ENCODE measurements at places on chromosomes 1 and 21.

DNA sequence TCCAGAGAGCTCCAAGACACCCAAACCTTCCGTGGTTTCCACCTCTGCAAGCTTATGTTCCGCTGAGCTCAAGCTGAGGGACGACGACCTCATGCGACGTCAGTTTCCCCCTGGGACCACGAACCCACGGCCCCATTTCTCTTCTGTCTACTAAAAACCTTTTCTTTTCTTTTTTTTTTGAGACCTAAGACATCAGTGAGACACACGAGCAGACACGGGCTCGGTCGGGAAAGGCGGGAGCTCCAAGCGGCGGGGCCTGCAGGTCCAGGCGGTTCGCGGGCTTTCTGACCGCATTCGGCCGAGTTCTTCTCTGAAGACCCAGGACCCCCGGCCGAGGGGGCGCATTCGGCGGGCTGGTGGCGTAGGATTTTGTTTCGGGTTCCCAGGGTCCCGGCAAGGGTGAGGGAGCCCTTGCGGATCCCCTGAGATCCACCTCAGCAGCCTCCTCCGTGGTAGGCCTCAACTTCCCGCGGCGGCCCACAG is 402 bp downstream of the C21orf58 start:
- DNase-seq, result no peak

- DNase-seq, result no peak
Measured at GRCh38 chr1:155840386-155840785, 16.6 kb downstream of the GON4L start.

DNA sequence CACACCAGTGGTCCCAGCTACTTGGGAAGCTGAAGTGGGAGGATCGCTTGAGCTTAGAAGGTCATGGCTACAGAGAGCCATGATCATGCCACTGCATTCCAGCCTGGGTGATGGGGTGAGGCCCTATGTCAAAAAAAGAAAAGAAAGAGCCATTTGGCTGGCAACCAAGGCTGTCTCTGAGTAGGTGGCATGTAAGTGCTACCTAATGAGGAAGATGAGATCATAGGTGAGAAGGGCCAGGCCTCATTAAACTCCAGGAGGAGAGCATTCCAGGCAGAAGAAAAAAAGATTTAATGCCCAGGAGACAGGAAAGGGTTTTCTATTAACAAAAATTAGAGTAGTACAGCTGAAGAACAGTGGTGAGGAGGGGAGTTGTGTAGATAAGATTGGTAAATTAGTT is 103.4 kb upstream of the ZNF678 start:
- DNase-seq, result no peak

- DNase-seq, result no peak
Measured at GRCh38 chr21:34820051-34820450, 151.3 kb downstream of the CLIC6 start.

- no peak for DNase-seq
Measured at GRCh38 chr21:45270306-45270821, 17.3 kb downstream of the POFUT2 start.

DNA sequence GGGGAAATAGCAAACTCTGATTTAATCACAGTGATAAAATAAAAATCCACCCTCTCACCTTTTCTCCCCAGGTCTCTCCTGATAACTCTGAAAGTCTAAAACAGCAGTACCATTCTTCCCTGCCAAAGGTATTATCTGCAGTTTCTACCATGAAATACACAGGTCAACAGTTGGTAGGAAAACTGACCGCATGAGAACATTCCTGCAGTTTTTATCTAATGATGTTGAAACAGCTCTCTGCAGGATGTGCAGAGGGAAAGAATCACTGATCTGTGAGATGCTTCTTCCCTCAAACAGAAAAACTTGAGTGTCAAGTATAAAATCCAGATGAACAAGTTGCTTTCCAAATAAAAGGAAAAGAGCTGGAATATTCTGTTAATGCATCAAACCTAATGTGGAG is 39.1 kb downstream of the KCNJ6 start:
- DNase-seq, result no peak

DNA sequence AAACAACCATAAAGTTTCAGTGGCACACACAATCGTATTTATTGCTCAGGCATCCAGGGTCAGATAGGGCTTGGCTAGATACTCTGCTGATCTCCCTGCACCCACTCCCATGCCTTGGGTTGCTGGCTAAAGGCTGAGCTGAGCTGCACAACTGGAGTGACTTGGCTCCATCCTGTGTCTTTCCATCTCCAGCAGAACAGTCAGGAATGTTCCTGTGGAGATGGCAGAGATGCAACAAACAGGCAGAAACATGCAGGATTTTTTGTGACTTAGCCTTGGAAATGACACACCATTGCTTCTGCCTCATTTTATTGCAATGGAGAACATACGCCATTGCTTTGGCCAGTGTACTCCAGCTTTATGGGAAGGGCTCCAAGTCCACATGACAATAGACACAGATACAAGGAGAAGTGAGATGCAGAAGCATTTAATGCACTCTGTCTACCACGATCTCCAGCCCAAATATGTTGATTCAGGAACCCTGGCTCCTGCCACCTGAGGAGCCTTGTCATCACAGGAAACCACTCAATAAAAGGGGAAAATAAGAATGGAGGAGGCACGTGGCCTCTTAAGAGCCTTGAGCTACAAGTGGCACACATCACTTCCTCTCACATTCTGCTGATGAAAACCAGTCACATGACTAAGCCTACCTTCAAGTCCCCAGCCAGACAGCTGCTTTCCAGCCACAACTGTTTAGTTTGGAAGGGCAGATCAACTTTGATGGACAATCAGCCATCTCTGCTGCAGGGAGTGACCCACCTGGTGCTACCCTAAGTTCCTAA is 10.1 kb upstream of the GUCA2B start:
- no peak for DNase-seq

DNA sequence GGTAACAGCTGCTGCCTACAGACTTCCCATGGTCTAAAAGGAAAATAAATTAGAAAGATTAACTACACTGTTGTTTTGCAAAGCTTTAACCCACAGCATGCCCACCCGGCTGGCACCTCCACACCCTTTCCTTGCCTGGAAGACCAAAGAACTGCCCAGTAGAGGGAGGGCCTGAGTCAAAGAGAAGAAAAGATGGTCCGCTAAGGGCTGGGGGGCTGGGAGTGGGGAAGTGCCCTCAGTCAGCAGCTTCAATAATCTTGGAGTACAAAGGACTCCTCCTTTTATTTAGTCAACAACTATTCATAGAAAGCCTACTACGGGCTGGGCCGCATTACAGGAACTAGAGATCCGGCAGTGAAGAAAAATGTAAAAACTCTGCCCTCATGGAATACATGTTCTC is 40.6 kb downstream of the ERI3 start:
- no peak for DNase-seq

GRCh38 chr21:18803624-18804023 is 400.0 kb upstream of the TMPRSS15 start:
- DNase-seq, result no peak

DNA sequence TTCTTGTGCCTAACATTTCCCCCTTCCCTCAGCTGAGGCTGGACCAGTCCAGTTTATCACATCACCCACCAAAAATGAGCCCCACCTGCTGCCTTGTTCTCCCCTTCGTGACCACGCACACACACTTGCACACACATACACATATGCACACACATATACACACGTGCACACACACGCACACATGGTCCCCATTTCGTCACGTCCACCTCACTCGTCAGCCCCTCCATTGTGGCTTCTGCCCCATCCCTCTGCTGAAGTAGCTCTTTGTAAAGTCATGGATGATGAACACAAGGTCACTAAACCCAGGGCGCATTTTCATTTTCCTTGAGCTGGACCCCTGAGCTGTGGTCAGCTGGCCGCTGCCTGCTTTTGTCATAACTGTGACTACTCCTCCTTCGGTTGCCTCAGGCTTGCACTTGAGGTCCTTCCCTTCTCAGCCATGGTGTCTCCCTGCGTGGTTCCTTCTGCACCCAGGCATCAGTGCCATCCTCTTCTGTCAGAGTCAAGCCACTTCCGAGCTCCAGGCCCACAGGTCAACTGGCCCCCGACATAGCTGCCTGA is 93.8 kb downstream of the SYT2 start:
- DNase-seq, result no peak

DNA sequence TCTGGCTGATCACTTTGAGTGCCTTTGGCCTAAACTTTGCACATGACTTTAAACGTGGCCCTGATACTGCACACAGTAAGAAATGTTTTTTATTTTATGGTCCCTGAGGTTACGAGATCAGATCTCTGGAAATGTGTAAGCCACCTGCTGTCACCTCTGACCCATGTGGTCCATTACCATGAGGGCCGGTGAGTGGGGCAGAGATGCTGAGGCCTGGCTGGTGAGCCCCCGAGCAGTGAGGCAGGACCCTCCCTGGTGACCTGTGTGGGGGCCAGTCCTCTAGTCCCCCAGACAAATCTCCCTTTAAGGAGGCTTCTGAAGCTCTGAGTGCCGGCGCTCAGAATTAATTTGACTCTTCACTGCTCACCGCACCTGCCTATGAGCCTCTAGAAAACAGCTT is 12.4 kb downstream of the TFF3 start:
- no peak for DNase-seq

GRCh38 chr1:246790833-246791232 is 66.6 kb downstream of the SCCPDH start:
- DNase-seq, result no peak

DNA sequence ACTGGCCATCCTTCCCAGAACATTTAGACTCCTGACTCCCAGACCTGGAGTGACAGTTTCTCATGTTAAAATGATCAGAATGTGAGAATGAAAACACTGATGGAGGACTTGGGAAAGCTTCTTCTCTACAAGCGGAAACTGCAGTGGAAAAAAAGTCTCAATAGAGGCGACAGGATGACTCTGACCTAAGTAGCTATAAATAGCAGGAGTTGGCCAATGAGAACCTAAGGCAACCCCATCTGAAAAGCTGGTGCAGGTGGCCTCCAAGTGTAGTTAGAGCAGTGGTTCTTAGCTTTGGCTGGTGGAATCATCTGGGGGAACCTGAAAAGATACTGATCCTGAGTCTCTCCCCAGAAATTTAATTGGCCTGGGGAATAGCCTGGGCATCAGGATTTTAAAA is 44.2 kb upstream of the EXOSC10 start:
- DNase-seq, result no peak

DNA sequence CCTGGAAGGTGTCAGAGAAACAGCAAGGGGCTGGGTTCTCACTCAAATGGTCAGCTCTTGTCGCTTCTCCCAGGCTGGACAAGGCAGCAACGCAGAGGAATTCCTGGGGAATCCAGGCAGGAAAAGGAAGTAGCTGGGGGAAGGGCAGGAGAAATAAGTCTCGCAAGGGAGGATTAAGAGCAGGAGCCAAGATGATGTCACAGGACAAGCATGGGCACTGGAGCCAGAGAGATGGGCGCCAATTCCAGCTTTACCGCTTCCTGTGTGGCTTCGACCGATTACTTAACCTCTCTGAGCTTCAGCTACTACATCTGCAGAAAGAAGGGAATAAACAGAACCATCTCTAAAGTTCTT is 70.5 kb downstream of the SSBP3 start:
- no peak for DNase-seq

GRCh38 chr1:78902641-78903040 is 103.9 kb downstream of the ADGRL4 start:
- DNase-seq, result no peak

- no peak for DNase-seq
Measured at GRCh38 chr1:47351305-47351704, 17.7 kb downstream of the CMPK1 start.

- DNase-seq, result no peak
Measured at GRCh38 chr1:37073152-37073853, 39.0 kb upstream of the GRIK3 start.

DNA sequence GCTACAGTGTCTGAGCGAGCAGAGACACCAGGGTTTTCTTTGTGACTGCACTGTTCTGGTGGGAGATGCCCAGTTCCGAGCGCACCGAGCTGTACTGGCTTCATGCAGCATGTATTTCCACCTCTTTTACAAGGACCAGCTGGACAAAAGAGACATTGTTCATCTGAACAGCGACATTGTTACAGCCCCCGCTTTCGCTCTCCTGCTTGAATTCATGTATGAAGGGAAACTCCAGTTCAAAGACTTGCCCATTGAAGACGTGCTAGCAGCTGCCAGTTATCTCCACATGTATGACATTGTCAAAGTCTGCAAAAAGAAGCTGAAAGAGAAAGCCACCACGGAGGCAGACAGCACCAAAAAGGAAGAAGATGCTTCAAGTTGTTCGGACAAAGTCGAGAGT is 2.7 kb downstream of the ZBTB18 start:
- DNase-seq, result no peak

- no peak for DNase-seq
Measured at GRCh38 chr1:14786109-14786675, 187.7 kb downstream of the KAZN start.

DNA sequence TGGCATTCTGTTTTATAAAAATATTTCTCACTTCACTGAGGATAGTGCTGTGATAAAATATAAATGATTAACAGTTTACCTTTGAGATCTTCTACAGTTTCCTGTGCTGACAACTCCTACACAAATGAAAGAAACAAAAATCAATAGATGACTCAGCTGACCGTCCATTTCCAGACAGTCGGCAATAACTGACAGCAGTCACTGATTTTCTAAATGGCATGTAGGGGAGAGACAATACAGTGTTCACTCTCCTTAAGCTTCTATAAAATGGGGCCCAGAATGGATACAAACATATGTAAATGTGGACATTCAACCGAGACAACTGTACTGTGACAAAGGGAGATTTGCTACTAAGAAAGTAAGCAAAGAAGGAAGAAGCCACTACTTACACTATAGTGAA is 34.3 kb downstream of the PCNX2 start:
- no peak for DNase-seq

DNA sequence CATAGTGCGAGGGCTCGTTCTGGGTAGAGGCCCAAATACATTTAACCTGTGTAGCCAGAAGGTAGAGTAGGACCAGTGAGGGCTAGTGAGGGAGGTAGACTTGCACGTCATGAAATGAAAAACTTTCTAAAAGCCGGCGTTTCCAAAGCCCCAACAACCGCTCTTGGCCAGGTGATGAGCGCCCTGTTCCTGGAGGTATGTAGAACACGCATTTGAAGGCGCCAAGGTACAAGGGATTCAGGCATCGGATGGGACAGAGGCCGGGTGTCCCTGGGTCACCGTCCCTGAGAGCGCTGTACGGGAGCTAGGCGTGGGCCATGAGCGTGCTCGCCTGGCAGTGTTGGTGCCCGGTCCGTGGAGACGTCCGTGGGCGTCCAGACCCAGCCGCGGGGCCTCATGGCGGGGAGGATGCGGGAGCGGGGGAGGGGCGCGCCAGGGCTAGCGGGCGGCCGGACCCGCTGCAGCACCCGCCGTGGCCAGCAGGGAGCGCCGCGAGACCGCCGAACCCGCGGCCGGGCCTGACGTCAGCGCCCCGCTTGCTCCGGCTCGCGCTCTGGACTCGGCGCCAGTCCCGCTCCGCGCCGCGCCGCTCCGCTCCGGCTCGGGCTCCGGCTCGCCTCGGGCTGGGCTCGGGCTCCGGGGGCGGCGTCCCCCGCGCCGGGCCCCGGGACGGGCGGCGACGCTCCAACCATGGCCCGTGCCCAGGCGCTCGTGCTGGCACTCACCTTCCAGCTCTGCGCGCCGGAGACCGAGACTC is at the start of gene PTPRU:
TSS of gene PTPRU (plus strand) at position 568 of the 757 bp plus-strand sequence. CDS start at position 691, 123 bp downstream.
- peak; percentile 57 for DNase-seq

GRCh38 chr1:71706029-71706671 is 576.2 kb downstream of the NEGR1 start:
- DNase-seq, result no peak

- DNase-seq, result no peak
Measured at GRCh38 chr1:228905701-228906101, 170.4 kb downstream of the RHOU start.

Data from activated naive CD8-positive, alpha-beta T cell treated with anti-CD3 and anti-CD28 coated beads, Interleukin-2, amount 50 U/mL, for 16 hours (primary cell).